Activated CD4-positive, alpha-beta memory T cell treated with anti-CD3 and anti-CD28 coated beads, Interleukin-2, amount 10 ng/mL, durations not matched to agents 7 days and 5 days (primary cell): ENCODE measurements at places on chromosomes 12 and 14. TPM values are rescaled to one million over a fixed set of nuclear protein-coding genes. Genes with fewer than 3 reads are reported as not detected.
A peak's percentile ranks its signal among the peaks of the same experiment; 100 is the strongest.

MORN3 gene
- 3.6 TPM for total RNA-seq

CCDC184 gene
- 0.63 TPM for total RNA-seq

CLECL1 gene
- 15.4 TPM for total RNA-seq

GPRC5D gene
- total RNA-seq: 1.6 TPM

SLC25A47 gene
- not detected for total RNA-seq

PTGER2 gene
- total RNA-seq: 112 TPM

GRCh38 chr12:96334502-96334901 lies 65.7 kb downstream of the CDK17 start:
- no peak for DNase-seq

DNA sequence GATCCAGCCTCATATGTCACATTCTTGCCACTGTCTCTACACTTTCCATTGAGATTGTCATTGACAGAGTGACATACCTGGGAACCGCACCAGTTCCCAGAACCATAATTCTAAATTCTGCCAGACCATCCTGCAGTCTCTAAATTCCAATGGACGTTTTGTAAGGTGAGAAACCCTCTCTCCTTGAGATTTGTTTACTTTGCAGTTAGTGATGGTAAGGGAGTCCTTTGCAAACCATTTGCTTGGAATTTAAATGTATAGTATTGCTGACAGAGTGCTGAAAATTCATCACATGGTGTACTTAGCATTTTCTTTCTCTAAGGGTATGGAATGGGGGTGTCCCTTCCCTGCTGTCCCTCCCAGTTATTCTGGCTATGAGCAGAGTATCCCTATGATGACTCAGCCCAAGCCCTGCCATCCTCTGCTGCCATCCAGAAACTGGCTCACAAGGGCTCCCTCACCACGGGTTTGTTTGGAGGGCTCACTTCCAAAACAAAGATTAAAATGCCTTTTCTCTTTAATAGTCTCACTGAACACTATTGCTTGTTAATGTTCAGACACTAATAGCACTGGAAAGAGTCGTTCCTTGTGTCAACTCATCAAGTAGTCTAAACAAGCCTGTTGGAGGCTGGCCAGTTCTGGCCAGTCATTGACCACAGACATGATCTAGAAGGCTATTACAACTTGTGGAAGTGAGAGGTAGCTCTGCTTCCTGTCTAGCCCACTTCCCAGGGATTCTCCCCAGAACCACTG lies 129.0 kb upstream of the HMGA2 start:
- DNase-seq: no peak

DNA sequence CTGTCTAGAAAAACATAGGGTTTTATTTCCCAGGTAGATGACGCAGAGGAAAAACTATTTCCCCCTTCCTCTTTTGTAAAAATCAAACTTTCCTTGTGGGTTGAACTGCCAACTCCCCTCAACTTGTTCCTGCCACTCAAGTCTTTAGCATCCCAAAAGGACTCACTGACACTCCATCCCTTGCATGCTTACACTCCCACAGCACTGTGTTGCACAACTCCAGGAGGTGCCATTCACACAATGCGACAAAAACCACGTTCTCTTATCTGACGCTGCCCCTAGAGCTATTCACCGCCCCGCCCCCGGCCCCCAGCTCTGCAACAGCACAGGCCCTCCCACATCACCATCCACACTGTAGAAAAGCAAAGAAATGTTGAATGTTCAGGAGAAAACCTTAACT lies 16.9 kb upstream of the STON2 start:
- no peak for DNase-seq

- no peak for DNase-seq
Measured at GRCh38 chr12:95131589-95132340, 58.3 kb upstream of the NR2C1 start.

- DNase-seq: no peak
Measured at GRCh38 chr14:102695167-102695555, 82.1 kb upstream of the TRAF3 start.

- no peak for DNase-seq
Measured at GRCh38 chr12:109678719-109679118, 34.9 kb upstream of the FAM222A start.

DNA sequence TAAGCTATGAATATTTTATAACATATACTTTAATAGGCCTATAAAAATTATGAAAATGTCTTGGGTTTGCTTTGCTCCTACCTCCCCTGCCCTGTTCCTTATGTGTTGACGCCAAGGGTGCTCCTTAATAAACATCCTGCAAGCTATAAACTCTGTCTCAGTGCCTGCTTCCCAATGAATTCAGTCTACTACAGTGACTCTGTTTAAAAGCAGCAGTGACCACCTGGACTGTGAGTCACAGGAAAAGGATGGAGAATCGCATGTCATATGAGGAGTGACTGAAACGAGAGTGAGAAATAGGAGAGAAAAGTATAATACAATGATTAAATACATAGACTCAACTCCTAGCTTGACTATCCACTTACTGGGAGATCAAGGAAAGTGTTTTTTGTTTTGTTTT lies 41.1 kb upstream of the CFAP54 start:
- no peak for DNase-seq

DNA sequence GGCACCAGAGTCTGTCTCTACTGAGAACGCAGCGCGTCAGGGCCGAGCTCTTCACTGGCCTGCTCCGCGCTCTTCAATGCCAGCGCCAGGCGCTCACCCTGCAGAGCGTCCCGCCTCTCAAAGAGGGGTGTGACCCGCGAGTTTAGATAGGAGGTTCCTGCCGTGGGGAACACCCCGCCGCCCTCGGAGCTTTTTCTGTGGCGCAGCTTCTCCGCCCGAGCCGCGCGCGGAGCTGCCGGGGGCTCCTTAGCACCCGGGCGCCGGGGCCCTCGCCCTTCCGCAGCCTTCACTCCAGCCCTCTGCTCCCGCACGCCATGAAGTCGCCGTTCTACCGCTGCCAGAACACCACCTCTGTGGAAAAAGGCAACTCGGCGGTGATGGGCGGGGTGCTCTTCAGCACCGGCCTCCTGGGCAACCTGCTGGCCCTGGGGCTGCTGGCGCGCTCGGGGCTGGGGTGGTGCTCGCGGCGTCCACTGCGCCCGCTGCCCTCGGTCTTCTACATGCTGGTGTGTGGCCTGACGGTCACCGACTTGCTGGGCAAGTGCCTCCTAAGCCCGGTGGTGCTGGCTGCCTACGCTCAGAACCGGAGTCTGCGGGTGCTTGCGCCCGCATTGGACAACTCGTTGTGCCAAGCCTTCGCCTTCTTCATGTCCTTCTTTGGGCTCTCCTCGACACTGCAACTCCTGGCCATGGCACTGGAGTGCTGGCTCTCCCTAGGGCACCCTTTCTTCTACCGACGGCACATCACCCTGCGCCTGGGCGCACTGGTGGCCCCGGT lies at the start of gene PTGDR:
Gene PTGDR (plus strand): TSS at position 198 of the 778 bp plus-strand sequence. CDS start 117 bp downstream, at position 315.
- DNase-seq: peak; percentile 28

- DNase-seq: no peak
Measured at GRCh38 chr14:68269136-68269927, 449.8 kb downstream of the RAD51B start.

DNA sequence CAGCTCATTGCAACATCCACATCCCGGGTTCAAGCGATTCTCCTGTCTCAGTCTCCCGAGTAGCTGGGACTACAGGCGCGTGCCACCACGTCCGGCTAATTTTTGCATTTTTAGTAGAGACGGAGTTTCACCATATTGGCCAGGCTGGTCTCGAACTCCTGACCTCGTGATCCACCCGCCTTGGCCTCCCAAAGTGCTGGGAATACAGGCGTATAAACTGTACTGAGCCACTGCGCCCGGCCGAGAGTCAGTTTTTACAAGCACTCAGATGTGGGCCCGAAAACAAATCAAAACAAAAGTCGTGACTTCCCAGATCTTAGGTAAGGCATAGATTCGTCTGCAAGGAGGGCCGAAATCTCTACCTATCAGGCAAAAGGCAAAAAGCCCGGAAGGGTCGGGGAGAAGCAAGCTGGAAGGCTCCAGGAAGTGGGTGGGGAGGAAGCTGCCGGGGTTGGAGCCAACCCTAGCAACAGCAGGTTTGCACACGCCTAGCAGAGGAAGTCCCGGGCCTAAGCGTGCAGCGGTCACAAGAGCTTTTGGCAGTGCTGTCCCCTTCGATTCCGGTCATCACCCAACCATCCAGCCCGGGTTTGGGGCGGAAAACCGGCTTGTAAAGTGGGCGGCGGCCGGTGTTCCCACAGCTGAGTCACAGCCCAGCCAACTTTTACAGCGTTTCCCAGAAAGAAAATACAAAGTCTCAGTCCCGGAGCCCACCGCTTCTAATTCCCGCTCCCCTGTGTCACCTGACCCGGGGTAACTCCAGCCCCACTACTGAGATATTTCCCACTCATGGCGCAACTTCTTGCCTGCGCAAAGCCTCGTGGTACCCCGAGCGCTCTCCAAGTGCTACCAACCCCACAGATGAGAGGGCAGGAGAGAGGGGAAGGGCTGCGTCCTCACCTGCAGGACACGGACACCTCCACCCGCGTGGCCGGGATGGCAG lies 583 bp downstream of the CPNE8 start:
- DNase-seq: peak; percentile 62

GRCh38 chr12:3342051-3342450 lies 149.0 kb upstream of the PRMT8 start:
- no peak for DNase-seq
